ENCODE measurements at places on chromosomes 2 and 18.

DNA sequence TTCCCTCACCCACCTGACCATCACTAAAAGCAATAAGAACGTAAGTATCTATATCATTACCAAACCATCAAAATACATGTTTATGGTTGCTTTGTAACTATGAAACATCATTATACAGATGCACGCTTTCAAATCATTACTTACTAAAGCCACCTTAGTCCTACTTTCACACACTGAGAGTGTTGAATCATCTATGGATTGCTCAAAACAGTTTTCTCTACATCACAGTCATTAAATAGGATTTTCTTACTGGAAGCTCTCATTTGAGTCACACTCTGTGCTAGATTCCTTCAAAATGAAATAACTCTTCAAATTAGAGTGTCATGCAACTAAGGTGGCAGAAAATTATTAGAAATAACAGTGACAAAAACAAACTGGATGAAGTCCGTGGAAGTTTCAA is 878.4 kb downstream of the CPS1 start:
- no peak for DNase-seq

GRCh38 chr18:24702001-24702515 is 241.6 kb downstream of the HRH4 start:
- DNase-seq = no peak

DNA sequence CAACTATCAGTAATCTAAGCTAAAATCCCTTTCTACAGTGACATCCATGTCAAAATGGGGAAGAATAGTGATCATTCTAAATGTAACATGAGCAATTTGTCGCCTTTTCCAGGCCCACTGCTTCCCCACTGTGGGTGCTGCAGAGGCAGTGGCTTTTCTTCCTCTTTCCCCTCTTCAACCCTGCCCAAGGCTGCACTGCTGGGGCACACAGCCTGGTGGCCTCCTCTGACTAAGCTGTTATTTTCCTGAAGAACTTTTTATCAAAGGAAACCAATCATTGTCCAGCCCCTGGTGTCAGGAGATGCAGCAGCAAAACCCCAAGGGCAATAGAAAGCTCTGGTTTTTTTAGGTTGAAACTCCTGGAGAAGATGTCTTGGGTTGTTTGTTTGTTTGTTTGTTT is 117.6 kb upstream of the KLF7 start:
- DNase-seq = peak; percentile 45

DNA sequence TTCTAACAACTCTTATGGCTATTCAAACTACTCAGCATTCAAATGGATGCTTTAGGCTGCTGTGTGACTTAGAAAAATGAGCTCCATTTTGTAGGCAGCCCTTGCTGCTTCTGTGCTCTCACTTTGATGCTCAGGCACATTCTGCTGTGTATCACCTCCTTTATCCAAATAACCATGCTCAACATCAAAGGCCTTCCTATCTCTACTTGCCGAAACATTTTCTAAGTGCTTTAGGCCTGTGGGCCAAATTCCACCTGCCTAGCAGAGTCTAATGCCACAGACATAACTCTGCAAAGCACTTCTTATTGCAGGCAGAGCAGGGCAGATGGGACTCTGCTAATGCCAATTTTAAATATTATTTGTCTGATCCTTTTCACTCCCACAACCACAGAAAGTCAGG is 397.4 kb downstream of the RND3 start:
- no peak for DNase-seq

DNA sequence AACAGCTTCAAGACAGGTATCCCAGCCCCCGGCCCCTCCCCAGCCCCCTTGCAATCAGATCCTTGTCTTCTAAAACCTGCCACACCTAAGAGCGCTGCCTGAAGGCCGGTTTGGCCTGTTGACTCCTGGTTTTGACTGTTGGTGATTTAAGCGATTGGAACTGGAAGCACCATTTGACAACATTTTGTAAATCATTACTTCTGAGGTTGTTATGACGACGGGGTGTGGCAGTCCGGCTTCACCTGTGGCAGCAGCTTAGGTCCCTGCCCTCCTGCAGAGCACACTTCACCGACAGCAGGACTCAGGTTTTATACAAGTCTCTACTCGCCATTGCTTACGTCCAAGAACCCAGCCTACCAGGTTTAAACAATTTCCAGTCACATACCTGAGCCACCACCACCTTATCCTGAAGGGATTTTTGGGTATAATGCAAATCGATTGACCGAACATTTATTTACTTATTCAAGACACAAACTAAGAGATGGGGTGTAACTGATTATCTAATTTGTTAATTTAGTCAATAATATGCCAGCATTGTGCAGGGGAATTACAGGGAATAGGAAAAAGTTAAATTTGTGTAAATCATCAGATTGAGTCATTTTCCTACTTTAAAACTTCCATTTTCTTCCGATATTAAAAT is 707 bp upstream of the DGUOK start:
- DNase-seq = no peak
